NCI-H2081 (cell line): ENCODE measurements at places on chromosomes 13 and 19.

DNA sequence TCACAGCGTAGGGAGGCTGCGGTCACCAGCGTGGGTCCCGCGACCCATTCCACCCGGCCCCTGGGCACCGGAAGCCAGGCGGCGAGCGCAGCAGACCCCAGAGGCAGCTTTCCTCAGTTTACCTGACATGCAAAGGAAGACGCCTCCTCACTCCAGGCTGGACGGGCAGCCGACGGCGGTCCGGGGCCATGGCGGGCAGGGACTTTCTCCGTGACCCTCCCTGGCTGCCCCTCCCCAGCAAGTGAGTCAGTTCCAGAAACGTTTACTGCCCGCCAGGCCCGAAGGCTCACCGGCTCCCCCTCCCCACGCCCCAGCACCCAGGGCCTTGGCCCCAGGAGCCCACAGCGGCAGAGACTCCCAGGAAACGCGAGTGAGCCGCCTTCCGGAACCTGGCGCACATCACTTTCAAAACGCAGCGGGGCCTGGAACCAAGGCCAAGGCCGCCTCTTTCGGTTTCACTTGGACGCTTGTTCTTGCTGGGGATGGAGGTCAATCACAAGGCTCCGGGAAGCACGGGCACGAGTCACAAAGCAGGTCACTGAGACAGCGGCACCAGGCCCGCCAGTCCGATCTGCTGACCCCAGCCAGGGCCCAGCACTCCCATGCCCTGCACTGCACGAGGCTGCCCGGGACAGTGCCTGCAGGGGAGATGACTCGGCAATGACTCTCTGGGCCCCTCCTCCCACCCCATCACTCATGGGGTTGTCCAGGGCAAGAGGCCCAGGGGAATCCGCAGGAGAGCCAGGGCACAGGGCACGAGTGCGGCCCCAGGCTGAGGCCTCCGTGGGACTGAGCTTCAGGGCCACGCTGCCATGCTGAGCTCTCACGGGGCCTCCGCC, 5.3 kb downstream of the SBNO2 start:
- no peak for DNase-seq

DNA sequence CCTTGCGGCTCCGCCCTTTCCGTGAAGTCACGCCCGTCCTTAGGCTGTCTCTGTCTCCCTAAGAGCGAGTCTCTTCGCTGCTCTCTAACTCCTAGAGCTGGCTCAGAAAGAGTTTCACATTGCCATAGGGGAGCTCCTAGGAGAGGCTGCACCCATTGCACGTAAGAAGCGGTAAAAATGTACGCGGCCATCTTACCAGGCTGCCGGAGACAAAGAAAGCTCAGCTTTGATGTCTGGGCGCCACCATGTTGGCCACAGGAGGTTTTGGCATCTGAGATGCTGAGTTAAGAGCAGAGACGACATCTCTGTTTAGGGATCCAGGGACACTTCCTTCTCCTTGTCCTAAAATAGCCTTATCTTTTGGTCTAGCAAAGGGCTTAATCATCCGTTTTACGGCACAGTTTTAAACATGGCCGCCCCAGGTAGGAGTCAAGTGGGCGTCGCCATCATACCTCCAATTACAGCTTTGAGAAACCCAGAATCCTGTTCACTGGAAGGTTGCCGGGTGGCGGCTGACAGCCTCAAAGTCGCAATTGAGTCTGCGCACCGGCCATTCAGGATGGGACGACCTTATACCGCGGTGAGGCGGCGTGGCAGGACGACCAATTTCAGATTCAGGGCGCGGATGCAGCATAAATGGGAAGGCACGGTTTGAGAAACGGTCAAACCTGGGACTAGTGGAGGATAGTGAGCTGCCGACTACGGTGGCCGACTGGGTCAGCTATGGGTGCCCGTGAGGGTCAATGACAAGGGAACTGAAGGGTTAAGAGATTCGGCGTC, at the start of gene ZNF793:
Gene ZNF793 (plus strand): TSS at position 553 of the 780 bp plus-strand sequence. CDS start 16,501 bp downstream, outside the sequence.
- DNase-seq, result peak; percentile 92

DNA sequence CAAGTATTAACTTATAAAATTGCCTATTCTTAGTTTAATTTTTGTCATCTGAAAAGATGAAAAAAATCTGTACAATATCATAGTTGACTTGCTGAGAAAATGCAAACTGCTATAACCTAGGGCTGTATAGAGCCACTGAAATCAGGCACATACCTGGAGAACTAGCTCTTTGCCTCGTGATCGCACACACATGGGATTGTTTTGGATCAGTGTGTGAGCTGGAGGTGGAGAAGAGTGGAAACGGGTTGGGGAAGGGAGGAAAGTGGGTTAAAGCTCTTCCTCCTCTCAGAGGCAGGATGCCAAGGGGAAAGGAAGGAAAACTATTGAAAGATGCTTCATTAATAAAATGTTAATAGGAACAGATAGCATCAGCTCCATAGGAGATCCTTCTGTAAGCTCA, 2.7 kb downstream of the MTUS2 start:
- no peak for DNase-seq

DNA sequence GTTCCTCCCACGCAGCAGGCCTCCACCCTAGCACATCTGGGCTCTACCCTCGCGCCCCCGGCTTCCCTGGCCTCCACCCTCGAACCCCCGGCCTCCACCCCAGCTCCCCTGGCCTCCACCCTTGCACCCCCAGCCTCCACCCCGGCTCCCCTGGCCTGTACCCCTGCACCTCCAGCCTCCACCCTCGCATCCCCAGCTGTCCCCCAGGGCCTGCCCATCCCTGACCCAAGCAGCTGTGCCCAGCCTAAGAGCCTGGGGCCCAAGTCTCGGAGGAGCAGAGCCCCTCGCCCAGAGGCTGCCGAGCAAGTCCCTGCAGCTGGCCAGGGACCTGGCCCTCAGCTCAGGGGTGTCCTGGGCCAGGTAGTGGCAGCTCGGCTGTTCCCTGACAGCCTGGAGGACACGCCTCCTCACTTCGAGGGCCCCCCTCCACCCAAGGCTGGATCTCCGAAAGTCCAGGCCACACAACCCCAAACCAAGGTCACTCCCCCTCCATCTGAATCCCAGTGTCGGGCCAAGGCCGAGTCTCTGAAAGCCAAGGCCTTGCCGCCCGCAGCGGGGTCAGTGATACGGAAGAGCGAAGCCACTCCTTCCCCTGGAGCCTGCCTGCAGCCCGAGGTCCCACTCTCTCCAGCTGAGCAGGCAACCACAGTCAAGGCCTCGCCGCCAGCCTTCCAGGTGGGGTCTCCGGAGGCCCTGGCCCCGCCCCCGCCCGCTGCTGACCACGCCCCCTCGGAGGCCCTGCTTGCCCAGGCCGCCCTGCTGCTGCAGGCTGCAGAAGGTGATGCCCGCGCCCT, 7.9 kb upstream of the ARHGAP33 start:
- no peak for DNase-seq

DNA sequence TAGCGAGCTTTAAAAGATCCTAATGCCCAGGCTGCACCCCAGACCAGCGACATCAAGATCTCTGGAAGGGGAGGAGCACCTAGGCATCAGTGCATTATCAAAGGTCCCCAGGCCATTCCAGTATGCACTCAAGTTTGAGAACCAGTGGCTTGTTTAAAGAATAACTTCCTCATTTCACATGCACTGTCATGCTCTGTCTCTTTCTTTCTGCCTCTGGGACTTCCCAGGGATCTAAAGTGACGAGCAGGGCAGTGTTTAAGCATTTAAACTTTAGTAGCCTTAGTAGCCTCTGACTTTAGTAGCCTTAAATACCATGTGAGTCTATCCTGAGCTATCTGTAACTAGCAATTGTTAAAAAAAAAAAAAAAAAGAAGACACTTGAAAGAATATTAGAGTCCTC, 8.9 kb upstream of the FARP1 start:
- DNase-seq, result no peak

GRCh38 chr19:33343859-33344572, 29.5 kb upstream of the CEBPG start:
- no peak for DNase-seq

GRCh38 chr13:66635526-66635925, 594.6 kb downstream of the PCDH9 start:
- DNase-seq, result no peak

DNA sequence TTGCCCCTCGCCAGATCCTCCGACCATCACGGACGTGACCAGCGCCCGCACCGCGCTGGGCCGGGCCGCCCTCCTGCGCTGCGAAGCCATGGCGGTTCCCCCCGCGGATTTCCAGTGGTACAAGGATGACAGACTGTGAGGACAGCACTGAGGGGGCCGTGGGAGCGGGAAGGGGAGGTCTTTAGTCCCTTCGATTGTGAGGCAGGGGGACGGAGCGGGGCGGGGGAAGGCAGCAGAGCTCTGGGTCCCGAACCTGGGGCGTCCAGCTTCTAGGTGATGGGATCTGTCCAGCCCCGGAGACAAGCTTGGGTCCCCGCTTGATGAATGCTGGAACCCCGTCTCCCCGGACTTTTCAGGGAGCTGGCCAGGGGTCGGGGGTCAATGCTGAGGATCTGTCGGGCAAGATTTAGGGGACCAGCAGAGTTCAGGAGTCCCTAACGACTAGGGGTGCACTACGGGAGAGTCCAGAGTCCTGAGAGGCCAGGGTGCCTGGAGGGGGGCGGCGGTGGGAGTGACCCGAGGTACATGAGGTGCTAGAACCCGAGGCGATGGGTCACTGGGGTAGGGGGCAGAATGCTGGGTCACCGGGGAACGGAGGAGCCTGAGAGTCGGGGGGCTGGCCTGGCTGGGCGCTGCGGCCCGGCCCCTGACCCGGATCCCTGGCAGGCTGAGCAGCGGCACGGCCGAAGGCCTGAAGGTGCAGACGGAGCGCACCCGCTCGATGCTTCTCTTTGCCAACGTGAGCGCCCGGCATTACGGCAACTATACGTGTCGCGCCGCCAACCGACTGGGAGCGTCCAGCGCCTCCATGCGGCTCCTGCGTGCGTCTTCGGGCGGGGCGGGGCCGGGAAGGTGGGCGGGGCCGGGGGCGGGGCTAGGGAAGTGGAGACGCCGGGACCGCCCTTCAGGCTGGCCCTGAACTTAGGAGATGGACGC, 14.6 kb downstream of the VSIG10L start:
- DNase-seq, result no peak

GRCh38 chr13:103006641-103007426, 59.4 kb downstream of the SLC10A2 start:
- DNase-seq, result no peak

DNA sequence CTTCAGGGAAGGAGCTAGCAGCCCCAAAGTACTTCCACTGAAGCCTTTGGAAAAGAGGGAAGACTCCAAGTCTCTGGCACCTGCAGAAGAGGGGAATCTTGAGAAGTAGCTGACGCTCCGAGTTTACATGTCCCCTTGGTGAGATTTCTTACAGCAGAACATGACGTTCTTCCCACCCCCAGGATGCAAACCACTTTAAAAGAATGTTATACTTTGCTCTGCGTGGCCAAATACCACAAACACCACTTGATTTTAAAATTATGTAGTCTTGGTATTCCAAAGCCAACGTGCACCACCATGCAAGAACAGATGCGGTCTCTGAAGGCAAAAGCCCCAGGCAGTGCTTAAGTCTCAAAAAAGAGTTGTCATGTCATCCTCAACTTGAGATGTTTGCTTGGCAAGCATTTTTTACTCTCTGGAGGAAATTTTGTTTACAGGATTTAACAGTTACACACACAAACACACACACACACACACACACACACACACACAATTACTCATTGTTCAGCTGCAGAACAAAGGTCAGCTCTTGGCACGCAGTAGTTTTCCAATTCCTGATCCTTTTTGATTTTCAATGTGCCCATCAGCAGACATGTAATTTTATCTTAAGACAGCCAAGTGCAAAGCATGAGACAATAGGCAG, 106.1 kb downstream of the RGCC start:
- DNase-seq, result no peak

GRCh38 chr19:47067215-47067847, 18.9 kb upstream of the TMEM160 start:
- DNase-seq, result no peak

DNA sequence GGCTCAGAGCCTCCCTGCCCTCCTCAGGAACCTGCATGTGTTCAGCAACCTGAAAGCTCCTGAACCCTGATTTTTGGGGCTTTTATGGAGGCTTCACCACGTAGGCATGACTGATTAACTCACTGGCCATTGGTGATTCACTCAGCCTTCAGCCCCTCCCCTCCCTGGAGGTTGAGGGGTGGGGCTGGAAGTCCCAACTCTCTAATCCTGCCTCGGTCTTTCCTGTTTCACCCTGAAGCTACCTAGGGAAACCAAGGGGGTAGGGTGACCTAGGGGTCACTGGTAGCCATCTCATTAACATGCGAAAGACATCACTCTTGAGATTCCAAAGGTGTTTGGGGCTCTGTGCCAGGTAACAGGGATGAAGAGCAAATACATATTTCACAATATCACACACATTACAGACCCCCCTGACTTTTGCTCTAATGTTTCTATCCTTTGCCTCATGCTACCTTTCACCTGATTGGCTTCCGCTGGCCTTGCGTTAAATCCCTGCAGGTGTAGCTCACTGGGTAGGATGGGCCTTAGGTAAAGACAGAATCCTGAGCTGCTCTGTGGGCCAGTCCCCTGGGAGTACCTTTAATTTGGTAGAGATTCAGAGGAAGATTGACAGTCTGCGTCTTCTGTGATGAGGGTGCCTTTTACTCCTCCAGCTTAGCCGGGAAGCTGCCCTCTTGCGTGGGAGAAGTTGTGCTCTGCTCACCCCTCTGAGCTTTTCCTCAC, 260.6 kb downstream of the ATP8A2 start:
- no peak for DNase-seq

DNA sequence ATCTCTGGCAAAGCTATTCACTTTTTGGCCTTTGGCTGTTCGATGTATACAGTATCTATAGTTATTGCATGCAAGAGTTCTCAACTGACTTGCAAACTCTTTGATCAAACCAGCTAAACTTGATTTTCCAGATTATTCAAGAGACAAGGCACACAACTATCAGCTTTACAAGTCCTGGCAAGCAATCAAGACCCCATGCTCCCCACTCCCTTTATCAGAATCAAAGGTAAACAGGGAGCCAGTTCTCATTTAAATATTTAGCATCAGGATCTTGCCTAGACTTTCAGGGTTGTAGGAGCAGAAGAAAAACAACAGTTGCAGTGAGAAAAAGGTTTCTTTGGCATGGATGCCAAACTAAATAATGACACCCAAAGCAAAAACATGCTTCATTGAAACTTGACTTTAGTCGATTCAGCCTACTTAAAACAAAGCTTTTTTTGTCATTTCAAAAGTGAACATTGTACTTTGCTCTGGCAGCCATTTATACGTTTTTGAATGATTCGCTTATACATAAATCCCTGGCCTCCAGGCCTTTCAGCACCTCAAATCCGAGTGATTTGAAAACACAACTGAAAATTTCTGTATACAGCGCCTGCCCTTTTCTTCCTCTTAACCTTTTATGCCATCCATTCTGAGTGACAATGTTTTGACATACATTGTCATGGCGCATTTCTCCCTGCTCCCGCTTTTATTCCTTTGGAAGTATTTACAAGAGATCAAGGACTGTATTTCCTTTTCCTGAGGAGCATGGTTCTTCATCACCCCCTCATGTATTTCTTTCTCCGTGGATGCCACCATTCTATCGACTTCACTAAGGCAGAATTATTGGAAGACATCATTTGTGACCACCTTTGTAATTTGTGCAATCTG, 340.8 kb downstream of the KLF5 start:
- no peak for DNase-seq

DNA sequence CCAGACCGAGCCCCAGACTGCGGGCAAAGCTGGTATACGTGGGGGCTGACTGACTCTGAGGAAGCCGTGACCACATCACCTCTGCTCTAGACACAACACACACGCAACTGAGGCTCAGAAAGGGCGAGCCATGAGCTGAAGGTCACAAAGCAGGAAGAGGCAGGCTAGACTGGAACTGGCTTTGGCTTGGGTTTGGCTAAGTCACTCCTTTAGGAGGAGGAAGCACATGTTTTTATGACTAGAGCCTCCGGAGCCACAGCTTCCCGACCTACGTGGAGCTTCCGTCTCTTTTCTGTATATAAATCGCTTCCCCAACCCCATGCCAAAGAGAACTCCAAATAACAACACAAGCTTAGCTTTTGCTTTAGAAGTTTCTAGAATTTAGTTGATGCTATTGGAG, 48.0 kb downstream of the RFX2 start:
- no peak for DNase-seq

- DNase-seq, result no peak
Measured at GRCh38 chr19:8017808-8018207, 12.4 kb upstream of the ELAVL1 start.
